PC-9 (cell line): ENCODE measurements at places on chromosomes 16 and 17. TPM values are rescaled to one million over a fixed set of nuclear protein-coding genes. Genes with fewer than 3 reads are reported as not detected.

DNA sequence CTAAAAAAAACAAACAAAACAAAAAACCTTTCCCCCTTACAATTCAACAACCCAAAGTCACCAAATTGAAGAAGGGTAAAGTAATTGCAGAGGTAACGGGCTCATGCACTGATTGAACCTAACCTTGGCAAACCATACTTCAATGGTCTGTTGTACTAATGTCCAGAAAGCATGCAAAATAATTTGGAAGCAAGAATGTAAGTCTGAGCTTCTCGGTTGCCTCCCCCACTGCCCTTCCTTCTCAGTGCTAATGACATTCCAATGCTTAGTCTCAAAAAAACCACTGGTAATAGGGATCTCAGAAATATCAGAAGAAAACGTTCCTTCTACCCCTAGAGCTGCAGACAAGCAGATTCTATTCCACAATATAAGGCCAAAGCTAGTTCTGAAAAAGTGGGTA is 15.8 kb downstream of the KRABD2 start:
- DNase-seq, result no peak

GRCh38 chr17:45869676-45870341 is 24.5 kb upstream of the MAPT start:
- DNase-seq, result no peak

DNA sequence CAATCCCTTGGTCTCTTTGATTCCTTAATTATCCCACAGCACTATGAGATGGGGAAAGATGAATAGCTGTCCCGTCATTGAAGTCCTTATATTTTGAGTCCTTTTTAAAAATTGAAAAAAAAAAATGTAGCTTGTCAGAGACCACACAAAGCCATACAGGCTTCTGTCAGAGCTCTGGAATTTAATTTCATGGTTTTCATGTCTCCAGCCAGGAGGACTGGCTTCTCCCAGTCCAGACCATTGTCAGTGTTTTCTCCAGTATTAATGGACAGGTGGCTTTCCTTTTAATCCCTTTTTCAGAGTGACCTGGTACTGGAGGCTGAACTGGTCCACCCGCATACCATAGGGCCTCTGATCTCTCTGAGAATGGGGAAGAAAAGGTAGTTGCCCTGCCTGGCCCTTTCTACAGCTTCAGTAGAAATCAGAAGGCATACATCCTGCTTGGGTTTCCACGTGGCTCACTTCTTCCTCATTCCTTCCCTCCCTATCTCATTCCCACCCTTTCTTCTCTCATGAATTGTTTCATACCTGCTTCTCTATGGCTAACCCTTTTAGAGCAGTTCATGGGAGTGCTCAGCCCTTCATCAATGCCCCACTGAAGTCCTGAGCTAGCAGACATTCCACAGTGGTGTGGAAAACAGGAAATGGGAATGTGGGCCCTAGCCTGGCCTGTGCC is 29.1 kb downstream of the TRIM16 start:
- DNase-seq, result peak; percentile 83

GRCh38 chr17:73096211-73096610 is 3.7 kb upstream of the SLC39A11 start:
- no peak for DNase-seq

DNA sequence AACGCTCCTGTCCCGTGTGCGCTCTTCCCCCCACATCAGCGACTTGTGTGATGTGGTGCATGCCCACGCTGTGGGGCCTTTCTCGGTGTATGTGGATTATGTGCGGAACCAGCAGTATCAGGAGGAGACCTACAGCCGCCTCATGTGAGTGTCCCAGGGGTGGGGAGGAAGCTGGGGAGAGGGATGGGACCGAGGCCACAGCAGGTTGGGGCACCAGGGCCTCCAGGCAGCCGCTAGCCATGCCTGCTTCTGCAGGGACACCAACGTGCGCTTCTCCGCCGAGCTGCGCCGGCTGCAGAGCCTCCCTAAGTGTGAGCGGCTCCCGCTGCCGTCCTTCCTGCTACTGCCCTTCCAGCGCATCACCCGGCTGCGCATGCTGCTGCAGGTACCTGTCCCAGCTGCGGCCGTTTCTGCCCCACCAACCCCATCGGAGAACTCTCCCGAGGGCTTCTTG is 5.8 kb downstream of the ARHGEF15 start:
- DNase-seq, result no peak

DNA sequence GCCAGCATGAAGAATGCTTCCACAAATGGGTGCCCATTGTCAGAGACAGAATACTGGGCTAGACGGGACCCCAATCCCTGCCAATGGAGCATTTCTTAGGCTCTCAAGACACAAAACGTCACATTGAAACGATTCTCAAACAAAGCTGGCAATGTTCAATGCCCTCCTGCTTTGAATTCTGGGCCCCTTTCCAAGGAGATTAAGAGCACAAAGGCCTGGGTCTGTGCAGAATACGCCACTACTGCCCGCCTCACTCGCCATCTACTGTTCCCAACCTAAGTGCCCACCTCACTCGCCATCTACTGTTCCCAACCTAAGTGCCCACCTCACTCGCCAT is 9.7 kb downstream of the CFAP20 start:
- no peak for DNase-seq

DNA sequence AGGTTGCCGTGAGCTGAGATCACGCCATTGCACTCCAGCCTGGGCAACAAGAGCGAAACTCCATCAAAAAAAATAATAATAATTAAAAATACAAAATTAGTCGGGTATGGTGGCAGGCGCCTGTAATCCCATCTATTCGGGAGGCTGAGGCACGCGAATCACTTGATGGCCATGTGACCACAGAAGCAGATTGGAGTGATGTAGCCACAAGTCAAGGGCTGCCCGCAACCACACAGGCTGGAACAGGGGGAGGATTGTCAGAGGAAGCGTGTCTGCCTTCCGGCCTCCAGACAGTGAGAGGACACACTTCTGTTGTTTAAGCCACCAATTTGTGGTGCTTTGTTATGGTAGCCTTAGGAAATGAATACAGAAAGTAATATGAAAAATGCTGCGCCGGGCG is 11.8 kb upstream of the NAGS start:
- DNase-seq, result no peak

DNA sequence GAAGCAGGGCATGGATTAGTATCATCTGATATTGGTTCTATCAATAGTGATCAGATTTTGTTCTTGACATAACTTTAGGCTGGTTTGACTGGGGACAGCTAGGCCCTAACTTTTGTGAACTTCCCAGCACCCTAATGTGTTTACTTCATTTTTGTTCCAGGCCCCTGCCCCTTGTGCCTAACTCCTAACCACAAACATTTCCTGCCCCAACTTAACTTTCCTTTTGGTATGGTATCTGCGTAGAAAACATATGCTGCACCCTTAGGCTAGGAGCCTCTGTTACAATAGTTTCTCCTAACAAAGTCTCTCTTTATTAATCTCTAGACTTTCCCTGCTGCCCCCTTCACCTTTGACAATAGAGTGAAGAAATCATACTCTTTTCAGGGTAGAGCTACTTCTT is 2.5 kb downstream of the ADPRM start:
- no peak for DNase-seq

- no peak for DNase-seq
These were observed 62.4 kb downstream of the STH start for GRCh38 chr17:46061435-46061834.

DNA sequence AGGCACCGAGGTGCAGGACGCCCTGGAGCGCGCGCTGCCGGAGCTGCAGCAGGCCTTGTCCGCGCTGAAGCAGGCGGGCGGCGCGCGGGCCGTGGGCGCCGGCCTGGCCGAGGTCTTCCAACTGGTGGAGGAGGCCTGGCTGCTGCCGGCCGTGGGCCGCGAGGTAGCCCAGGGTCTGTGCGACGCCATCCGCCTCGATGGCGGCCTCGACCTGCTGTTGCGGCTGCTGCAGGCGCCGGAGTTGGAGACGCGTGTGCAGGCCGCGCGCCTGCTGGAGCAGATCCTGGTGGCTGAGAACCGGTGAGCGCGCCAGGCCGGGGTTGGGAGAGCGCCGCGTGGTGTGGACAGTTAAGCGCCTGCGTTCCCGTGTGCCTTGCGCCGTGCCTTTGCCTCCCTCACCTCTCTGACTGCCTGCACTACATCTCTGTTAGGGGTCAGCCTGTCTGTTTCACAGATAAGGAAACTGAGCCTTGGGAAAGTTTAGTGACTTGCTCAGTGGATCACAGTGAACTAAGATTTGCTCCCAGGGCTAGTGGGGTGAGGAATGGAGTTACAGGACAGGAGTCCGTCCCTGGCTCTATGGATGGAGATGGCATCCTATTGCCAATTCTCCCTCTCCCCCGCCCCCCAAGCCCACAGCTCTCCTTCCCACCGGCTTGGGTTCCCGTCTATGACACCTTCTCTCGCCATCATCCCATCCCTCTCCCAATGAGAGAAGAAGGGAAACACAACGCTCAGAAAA is 880 bp downstream of the SARM1 start:
- DNase-seq, result no peak

GRCh38 chr17:4610162-4610561 is 25.8 kb downstream of the SMTNL2 start:
- no peak for DNase-seq

DNA sequence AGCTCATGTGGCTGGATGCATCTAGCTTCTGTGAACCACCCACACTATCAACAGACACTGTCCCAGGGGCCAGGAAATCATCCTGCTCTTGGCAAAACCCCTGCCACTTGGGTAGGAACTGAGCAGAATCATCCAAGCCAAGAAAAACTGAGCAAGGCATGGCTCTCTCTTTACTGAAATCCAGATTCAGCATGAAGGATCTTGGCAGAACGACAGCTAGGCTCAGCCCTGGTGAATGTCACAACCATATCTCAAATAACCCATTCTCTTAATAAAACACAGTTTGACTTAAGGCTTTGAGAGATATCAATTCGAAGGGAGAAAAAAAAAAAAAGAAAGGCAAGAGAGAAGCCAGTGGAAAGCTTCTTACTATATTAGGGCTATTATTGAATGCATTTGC is 72.2 kb downstream of the MAF start:
- DNase-seq, result no peak

GRCh38 chr16:1026784-1027500 is 45.4 kb downstream of the SOX8 start:
- DNase-seq, result peak; percentile 52

- no peak for DNase-seq
These were observed 406.8 kb downstream of the UTP18 start for GRCh38 chr17:51666971-51667705.

DNA sequence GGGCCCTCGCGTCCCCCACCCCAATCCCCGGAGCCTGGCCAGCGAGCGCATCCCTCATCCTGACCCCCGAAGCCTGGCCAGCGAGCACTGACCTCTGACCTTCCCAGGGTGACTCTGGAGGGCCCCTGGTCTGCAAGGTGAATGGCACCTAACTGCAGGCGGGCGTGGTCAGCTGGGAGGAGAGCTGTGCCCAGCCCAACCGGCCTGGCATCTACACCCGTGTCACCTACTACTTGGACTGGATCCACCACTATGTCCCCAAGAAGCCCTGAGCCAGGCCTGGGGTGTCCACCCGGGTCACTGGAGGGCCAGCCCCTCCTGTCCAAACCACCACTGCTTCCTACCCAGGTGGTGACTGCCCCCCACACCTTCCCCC is 2.3 kb downstream of the TPSD1 start:
- DNase-seq, result peak; percentile 60

GRCh38 chr16:8544406-8544805 is 45.9 kb downstream of the TMEM114 start:
- no peak for DNase-seq

DNA sequence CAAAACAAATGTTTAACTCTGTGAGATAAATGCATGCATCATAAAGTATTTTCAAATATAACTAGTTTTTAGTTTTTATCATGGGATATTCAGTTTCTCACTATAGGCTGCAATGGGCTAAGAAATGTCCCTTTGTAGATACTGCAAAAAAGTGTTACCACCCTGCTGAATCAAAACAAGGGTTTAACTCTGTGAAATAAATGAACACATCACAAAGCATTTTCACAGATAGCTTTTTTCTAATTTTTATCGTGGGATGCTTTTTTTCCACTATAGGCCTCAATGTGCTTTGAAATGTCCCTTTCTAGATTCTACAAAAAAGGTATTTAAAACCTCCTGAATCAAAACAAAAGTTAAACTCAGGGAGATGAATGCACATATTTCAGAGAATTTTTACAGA is 541.1 kb downstream of the KCNJ18 start:
- DNase-seq, result no peak

GRCh38 chr17:72407931-72408330 is 287.1 kb downstream of the SOX9 start:
- peak; percentile 55 for DNase-seq

DNA sequence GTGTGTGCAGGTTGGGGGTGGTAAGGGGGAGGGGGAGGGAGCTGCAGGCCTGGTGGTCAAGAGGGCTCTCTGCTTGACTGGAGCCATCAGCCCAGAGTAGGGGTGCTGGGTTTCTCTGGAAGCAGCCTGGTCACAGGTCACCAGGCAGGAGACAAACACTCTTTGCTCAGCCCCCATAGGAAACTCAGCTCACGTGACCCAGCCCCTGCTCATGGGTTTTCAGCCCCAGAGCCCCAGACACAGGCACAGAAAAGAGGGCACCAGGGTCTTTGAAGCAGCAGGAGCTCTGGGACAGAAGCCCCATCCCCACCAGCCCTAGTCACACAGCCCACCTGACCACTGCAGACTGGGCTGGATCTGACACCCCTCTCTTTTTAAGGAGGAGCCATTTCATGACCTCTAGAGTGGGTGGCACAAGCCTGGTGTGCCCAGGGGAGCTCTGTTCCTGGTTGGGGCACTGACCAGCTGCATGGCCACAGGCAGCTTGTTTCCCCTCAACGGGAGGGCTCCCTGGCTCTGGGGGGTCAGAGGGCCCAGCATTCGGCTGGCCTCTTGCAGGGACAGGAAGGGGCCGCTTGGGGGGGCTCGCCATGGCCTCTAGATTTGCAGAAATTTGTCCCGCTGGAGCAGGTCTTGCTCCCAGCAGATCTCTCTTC is 13.8 kb upstream of the CD79B start:
- no peak for DNase-seq

- no peak for DNase-seq
These were observed 2.8 kb downstream of the PKMYT1 start for GRCh38 chr16:2977440-2977839.

GRCh38 chr16:47258874-47259461 is 115.2 kb upstream of the NETO2 start:
- no peak for DNase-seq

- DNase-seq, result no peak
These were observed 8.2 kb downstream of the CENPX start for GRCh38 chr17:82014432-82014831.

NRN1L gene
- 1.3 TPM in 1 of 2 replicates, not detected in the other for total RNA-seq

EFCAB3 gene
- not detected in 2 replicates for total RNA-seq

B9D1 gene
- total RNA-seq, result 40.2 and 58.7 TPM in 2 replicates

MARCHF10 gene
- total RNA-seq, result 8.0 and 9.6 TPM in 2 replicates

SETD6 gene
- 19.2 and 21.4 TPM in 2 replicates for total RNA-seq

YBX2 gene
- total RNA-seq, result 0.65 and 0.68 TPM in 2 replicates
